ENCODE measurements at places on chromosomes 7 and 10. TPM values are rescaled to one million over a fixed set of nuclear protein-coding genes. Genes with fewer than 3 reads are reported as not detected.

Gene PRKAR1B
- total RNA-seq = 28.2 TPM

GRCh38 chr10:124225467-124226270 is 132.3 kb upstream of the CHST15 start:
- DNase-seq = peak; percentile 68

GRCh38 chr7:111855161-111855841 is 293.0 kb upstream of the IMMP2L start:
- peak; percentile 12 for DNase-seq

DNA sequence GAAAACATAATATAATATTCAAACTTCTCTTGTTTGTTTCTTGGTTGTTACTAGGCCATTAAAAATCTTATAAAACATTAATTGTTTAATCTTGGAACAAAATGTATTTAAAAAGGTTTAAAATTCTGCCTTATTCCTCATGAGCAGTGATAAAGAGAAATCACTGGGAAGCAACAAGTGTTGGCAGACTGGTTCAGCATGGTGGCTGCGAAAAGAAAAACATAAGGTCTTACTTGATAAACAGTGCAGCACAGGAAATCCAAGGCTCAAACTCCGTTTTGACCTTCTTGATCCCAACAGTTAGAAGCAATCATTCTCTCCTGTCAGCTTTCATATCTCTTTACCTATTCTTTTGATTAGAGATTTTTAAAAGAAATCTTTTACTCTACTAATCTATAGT is 530.8 kb downstream of the CNTNAP2 start:
- no peak for DNase-seq

DNA sequence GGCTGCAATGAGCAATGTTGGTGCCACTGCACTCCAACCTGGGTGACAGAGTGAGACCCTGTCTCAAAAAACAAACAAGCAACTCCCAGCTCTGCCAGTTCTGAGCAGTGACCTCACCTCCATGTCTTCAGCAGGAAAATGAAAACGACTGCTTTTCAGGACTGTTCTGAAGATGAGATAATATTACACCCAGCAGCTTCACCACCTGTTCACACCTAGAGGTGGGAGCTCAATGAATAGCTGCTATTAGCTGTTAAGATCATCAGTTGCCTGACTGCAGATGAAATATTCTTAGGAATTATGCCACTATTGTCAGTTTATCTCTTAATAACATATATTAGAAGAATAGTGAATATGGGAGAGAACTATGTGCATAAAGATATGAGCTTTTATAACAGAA is 48.4 kb upstream of the CYTH3 start:
- no peak for DNase-seq

- no peak for DNase-seq
These were observed 51.1 kb downstream of the PRF1 start for GRCh38 chr10:70551466-70551865.
